HAP-1 (cell line): ENCODE measurements at places on chromosomes 7 and 10.
A peak's percentile ranks its signal among the peaks of the same experiment; 100 is the strongest.

GRCh38 chr7:43954524-43955228, 28.4 kb downstream of the UBE2D4 start:
- peak; percentile 41 for DNase-seq

DNA sequence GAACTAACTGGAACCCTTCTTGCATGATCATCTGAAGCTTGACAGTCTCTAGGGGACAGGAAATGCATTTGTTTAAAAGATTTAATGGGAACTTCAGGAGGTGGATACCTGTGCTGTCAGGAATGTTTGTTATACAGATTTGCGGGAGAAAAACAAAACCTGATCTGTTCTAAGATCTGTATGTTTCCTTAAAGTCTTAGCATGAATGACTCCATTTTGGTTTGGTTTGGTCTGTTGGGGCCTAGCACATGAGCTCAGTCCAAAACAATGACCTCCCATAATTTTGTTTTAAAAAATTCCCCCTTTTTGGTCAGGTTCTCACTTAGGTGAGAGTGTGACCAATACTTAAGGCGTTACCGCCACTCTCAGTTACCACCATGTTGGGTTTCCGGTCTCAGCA, 138.7 kb downstream of the AKR1D1 start:
- no peak for DNase-seq

DNA sequence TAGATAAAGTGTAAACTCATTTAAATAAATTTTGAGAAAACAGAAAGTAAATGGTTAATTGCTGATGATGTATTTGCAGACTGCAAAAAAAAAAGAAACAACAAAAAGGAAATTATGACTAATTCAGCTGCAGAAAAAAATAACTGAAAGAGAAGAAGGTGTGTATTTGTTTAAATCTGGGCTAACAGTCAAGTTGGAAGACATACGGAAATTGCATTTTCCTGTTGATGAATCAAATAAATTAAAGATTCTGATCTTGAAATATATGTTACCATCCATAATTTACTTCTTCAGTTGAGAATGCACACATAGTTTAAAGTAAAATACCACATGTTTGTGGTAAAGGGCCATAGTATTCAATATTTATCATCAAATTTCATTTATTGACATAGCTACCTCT, 19.3 kb upstream of the ING3 start:
- DNase-seq, result no peak

GRCh38 chr10:93445097-93445960, 36.8 kb downstream of the MYOF start:
- DNase-seq, result peak; percentile 94

DNA sequence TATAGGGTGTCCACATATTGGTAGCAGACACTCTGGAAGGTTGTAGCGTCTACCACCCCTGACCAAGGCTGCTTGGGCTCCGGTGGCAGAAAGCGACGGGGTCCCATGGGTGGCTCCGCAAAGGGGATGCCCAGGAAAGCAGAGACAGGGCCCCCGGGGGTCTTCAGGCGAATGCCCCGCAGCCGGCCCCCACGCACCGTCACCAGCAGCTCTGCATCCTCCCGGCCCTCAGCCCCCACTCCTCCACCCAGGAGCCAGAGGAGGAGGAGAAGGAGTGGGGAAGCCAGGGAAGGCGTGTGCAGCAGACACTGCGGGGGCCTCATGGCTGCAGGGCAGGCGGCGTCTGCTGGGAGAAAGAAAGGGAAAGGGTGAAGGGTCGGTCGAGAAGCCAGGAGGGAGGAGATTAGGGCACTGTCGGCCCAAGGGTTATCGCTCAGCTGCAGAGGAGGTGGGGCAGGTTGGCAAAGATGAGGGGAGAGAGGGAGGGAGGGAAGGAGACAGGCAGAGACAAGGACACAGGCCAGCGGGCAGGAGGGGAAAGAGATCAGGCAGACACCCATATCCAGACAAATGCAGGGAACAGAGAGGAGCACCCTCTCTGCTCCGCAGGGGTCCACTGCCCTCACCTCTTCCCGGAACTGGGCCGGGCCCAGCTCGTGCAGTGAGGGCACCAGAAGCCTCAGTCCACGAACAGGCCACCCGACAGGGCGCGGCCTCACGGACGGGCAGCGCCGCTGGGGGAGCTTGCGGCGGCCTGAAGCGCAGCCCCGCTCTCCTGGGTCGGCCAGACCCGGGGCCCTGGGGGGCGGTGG, 1.6 kb downstream of the ACHE start:
- DNase-seq, result no peak

GRCh38 chr10:117441812-117442443, 66.7 kb upstream of the PDZD8 start:
- no peak for DNase-seq

- DNase-seq, result no peak
These were observed 145.0 kb downstream of the WDR37 start for GRCh38 chr10:1200866-1201807.

DNA sequence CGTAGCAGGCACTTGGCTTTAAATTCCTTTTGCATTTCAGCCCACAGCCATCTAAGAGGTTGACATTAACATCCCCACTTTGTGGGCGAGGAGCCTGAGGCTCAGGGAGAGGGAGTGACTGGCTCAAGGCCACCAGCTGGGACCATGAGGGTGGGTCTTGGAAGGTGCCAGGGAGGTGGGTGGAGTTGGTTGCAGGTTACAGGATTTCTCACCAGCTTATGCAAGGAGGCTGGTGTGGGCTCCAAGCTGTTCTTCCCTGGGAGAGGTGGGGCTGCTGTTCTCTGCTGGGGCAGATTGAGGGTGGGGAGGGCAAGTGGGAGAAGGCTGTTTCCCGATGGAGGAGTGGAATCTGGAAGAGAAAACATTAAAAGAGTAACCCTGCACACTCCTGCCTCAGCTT, 14.1 kb upstream of the C10orf95 start:
- no peak for DNase-seq

DNA sequence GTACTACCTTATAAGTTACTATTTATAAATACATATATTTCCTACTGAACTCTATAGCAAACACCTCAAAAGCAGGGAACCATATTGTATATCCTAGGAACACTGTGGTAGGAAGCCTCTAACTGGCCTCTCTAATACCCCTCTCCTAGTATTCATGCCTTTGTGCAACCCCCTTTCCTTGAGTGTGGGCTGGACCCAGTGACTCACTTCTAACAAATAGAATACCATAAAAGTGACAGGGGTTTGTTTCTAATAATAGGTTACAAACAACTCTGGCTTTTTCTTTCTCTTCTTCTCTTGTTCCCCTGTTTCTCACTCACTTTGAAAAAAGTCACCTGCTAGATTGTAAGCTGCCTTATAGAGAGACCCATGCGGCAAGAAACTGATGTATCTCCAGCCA, 51.6 kb upstream of the MACC1 start:
- no peak for DNase-seq
